Peyer's patch (tissue), 4 donors: ENCODE measurements at places on chromosomes 2 and 18. TPM values are rescaled to one million over a fixed set of nuclear protein-coding genes. Genes with fewer than 3 reads are reported as not detected.
A peak's percentile ranks its signal among the peaks of the same experiment; 100 is the strongest.

GRCh38 chr18:73980289-73980979 lies 167.2 kb downstream of the FBXO15 start:
- H3K27ac ChIP-seq: no peak overlapping the region
- H3K4me1 ChIP-seq: no peaks in the 10 kb centered on the region
- no peaks in the 10 kb centered on the region for H3K27me3 ChIP-seq
- H3K36me3 ChIP-seq: no peaks in the 10 kb centered on the region
- no peak overlapping the region for H3K4me3 ChIP-seq

DNA sequence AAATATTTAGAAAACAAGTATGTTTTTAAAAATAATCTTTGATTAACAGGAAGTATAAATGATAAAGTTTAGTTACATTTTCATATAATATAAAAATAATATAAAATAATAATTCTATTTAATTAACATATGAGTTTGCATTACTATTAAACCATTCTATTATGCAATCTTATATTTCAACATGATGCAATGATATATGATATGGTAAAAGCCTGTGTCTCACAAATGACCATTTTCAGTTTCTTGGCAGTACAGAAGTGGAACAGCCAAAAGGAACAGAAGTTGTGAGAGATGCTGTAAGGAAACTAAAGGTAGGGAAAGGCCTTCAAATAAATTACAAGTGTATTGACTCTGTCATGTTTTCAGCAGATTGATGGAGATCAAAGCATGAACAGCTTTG lies 230.8 kb downstream of the GULP1 start:
- no peak overlapping the region for H3K27ac ChIP-seq
- no peak overlapping the region for H3K4me3 ChIP-seq
- H3K4me1 ChIP-seq: no peaks in the 10 kb centered on the region

GRCh38 chr2:46001741-46002506 lies 295.3 kb upstream of the EPAS1 start:
- DNase-seq: no peak
- no peak overlapping the region for H3K4me3 ChIP-seq
- H3K4me1 ChIP-seq: no peaks in the 10 kb centered on the region
- H3K36me3 ChIP-seq: no peaks in the 10 kb centered on the region
- peak overlapping the region; percentile 36 for H3K27ac ChIP-seq

DNA sequence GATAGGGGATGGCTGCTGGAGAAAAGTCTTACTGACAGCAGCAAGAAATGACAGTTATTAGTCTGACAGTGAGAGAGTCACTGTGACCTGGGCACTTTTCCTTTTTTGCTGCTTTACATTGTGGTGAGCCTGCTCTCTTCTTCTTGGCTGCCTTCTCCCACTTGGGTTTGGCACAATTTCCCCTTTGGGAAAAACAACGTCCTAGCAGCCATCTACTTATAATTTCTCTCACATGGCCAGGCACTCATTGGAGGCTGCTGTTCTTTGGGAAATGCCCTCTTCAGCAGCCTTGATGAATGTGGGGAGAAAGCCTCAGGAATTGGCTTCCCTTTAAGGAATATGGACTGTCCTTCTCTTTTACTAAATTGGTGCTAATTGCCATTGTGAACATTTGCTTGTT lies 60.4 kb upstream of the SLC1A4 start:
- H3K4me1 ChIP-seq: no peaks in the 10 kb centered on the region
- no peaks in the 10 kb centered on the region for H3K36me3 ChIP-seq
- H3K27ac ChIP-seq: no peak overlapping the region
- DNase-seq: no peak

DNA sequence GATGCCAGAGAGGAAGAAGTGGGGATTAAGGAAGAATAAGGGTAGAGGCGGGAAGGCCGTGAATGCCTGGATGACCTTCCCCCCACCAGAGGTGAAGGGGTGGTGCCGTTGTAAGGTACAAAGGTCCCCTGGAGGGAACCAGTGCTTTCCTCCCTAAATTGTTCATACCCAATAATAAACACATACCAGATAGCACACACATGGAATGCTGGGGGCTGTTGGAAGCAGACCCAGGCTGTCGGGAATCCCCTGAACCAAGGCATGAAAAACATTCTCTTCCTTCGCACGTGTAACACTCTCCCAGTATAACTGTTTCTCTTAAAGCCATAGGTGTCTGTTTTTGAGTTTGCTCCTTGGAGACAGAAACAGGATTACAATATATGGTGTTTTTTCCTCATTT lies 107.1 kb upstream of the CTAGE1 start:
- H3K4me3 ChIP-seq: no peak overlapping the region
- no peak overlapping the region for H3K27ac ChIP-seq
- H3K27me3 ChIP-seq: no peaks in the 10 kb centered on the region

GRCh38 chr2:225668606-225669266 lies 269.2 kb downstream of the NYAP2 start:
- no peaks in the 10 kb centered on the region for H3K27me3 ChIP-seq
- H3K4me3 ChIP-seq: no peak overlapping the region
- no peaks in the 10 kb centered on the region for H3K36me3 ChIP-seq
- H3K4me1 ChIP-seq: no peaks in the 10 kb centered on the region

DNA sequence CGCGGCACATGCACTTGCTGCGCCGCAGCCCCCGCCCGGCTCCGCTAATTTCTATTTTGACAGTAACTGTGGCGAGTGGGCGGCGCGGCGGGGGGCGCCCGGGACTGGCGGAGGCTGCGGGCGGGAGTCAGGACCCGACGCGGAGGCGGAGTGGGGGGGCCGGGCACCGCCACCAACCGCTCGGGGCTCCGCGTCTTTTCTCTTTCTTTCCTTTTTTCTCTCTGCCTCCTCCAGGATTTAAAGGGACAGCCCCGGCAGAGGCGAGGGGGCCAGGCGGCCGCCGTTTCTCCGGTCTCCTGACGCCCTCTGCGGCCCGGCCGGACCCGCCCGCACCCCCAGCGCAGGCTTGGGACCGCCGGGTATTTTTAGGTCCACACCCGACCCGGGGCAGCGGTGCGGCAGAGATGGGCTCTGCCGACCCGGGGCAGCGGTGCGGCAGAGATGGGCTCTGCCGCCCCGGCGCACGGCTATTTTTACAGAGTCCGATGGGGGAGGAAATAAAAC lies 460 bp upstream of the ZBTB7C start:
- H3K4me1 ChIP-seq: peaks cover 15% of the 10 kb centered on the region
- H3K36me3 ChIP-seq: no peaks in the 10 kb centered on the region
- H3K27ac ChIP-seq: peak overlapping the region; percentile 42
- DNase-seq: peak; percentile 58
- H3K27me3 ChIP-seq: no peaks in the 10 kb centered on the region
- H3K4me3 ChIP-seq: peak overlapping the region; percentile 70

- no peaks in the 10 kb centered on the region for H3K36me3 ChIP-seq
- no peak overlapping the region for H3K27ac ChIP-seq
- no peaks in the 10 kb centered on the region for H3K4me1 ChIP-seq
- H3K27me3 ChIP-seq: no peaks in the 10 kb centered on the region
Measured at GRCh38 chr2:195238379-195238778, 418.6 kb upstream of the SLC39A10 start.

DNA sequence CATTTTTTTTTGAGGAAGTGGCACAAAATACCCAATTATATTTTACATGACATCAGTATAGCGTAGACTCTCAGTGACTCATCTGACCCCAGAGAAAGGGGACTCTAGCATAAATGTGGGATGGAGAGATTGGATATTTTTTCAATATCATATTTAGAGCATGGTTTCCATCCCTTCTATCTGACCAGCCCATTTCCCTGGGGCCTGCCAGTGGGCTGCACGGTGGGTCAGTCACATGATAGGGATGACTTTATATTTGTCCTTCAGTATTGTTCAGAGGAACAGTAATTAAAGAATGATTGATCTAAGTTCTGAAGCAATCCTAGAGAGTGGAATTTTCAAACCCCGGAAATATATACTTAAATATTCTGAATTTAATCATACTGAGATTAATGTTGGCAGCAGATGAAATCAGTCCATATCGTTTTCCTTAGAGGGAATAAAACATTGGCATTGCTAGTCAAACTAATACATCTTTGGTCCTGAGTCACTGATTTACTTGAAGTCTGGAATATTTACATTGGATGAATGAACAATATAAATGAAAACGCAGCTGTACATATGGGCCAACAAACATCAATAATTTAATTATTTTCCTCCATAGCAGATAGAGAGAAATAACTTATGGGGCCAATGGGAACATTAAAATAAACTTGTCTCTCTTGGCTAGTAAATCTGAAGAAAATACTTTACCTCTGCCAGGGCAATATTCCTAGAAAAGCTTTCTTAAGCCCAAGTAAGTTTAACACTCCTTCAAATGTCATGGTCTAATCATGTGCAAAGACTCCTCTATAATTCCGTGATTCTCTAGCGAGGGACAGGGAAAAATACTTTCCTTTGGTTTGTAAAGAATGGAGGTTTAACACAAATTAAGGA lies 563.6 kb upstream of the PKDCC start:
- H3K4me1 ChIP-seq: no peaks in the 10 kb centered on the region
- H3K36me3 ChIP-seq: no peaks in the 10 kb centered on the region
- DNase-seq: no peak
- H3K27me3 ChIP-seq: no peaks in the 10 kb centered on the region

GRCh38 chr2:136505462-136505861 lies 259.9 kb upstream of the THSD7B start:
- H3K27me3 ChIP-seq: no peaks in the 10 kb centered on the region
- no peaks in the 10 kb centered on the region for H3K4me1 ChIP-seq
- no peak overlapping the region for H3K27ac ChIP-seq
- H3K4me3 ChIP-seq: no peak overlapping the region

- no peaks in the 10 kb centered on the region for H3K36me3 ChIP-seq
- no peak for DNase-seq
- no peaks in the 10 kb centered on the region for H3K27me3 ChIP-seq
Measured at GRCh38 chr2:102070058-102070642, 72.4 kb upstream of the IL1R1 start.

DNA sequence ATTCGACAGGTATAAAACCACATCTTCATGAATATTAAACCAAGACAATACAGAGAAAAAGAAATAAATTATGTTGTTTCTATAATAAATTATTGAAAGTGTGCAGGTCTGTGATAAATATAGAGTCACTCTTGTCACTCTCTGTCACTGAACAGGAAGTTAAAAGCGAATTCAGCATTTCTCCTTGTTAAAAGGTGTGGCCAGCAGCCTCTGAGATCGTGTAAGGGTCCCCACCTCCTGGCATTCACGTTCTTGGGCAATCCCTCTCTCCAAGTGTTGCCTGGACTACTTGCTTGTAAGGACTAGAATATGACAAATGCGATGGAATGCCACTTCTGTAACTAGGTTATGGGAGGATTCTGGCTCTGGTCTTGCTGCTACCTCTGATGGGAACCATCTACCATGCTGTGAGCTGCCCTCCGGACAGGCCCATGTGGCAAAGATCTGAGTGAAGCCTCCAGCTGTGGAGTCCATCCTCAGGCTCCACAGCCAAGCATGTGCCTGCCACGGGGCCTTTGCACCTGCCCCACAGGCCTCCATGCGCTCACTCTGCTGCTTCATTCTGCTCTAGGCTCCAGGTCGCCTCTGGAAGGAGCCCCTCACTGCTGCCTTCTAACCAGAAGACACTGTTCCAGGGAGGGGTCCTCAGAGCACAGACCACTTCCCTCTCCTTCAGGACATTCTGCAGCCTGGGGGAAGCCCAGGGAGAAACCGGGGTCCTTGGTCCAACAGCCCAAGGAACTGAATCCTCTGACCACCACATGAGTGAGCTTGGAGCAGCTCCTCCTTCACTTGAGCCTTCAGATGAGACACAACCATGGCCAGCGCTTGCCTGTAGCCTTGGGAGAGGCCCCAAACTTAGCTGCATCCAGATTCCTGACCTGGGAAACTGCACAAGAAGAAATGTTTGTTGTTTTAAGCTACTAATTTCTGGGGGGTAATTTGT lies 202.9 kb upstream of the HDAC4 start:
- H3K4me1 ChIP-seq: no peaks in the 10 kb centered on the region
- H3K27ac ChIP-seq: no peak overlapping the region
- no peak overlapping the region for H3K4me3 ChIP-seq
- H3K27me3 ChIP-seq: no peaks in the 10 kb centered on the region
- H3K36me3 ChIP-seq: no peaks in the 10 kb centered on the region
- no peak for DNase-seq

DNA sequence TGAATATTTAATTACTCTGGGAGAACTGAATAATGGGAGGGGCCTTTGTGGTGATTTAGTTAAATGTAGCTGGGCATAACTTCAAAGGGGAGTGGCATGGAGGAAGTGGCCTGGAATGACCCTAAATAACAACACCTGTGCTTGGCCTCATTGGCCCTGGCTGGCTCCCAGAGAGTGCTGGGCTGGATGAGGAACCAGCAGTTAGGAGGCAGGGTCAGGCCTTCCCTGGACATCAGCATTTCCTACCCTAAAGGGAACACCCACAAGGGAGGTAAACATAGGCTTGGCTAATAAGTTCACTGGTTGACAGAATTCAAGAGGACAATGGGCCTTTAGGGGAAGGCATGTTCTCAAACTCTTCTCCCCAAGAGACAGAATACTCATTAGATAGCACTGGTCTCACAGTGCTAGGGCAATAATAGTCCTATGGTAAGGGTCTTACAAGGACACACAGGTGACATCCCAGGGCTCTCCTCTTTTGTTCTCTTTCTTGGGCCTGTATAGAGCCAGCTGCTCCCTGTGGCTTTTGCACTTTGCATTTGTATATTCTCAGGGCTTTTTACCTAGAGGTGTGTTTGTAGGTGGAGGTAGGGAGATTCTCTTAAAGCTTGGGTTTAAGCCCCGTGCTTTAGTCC lies 106.8 kb downstream of the ZNF519 start:
- no peaks in the 10 kb centered on the region for H3K4me1 ChIP-seq
- no peaks in the 10 kb centered on the region for H3K27me3 ChIP-seq
- H3K27ac ChIP-seq: no peak overlapping the region
- H3K4me3 ChIP-seq: no peak overlapping the region

GRCh38 chr2:240528406-240529040 lies 29.3 kb downstream of the ANKMY1 start:
- no peaks in the 10 kb centered on the region for H3K4me1 ChIP-seq
- H3K27me3 ChIP-seq: no peaks in the 10 kb centered on the region
- H3K4me3 ChIP-seq: no peak overlapping the region
- H3K27ac ChIP-seq: no peak overlapping the region
- H3K36me3 ChIP-seq: no peaks in the 10 kb centered on the region

DNA sequence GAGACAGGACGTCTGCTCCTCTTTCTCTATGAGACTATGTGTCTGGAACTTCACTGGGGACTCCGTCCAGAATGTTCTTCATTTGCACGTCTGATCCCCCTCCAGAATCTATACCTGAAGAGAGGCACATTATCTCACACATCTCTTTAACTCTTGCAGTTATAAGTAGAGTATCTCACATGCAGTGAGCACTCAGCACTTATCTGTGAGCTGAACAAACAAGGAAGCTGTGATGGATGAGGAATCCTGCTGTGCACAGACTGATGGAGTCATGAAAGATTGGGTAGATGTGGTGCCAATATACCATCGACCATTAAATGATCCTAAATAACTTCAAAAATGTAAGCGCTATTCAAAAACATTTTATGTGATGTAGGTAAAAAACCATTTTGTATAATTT lies 888.3 kb upstream of the CELF4 start:
- H3K4me3 ChIP-seq: no peak overlapping the region
- H3K4me1 ChIP-seq: no peaks in the 10 kb centered on the region
- no peaks in the 10 kb centered on the region for H3K27me3 ChIP-seq
- no peak for DNase-seq

The COMMD1 gene
- total RNA-seq: 32.9 TPM

The SP5 gene
- 0.40 TPM for total RNA-seq

The ERLEC1 gene
- 69.3 TPM for total RNA-seq

The PTPN4 gene
- total RNA-seq: 42.5 TPM

The MBP gene
- 52.0 TPM for total RNA-seq

The SCN3A gene
- 0.95 TPM for total RNA-seq

The LRATD1 gene
- total RNA-seq: 64.6 TPM
